ENCODE measurements at places on chromosomes 6 and 20. TPM values are rescaled to one million over a fixed set of nuclear protein-coding genes. Genes with fewer than 3 reads are reported as not detected.

DNA sequence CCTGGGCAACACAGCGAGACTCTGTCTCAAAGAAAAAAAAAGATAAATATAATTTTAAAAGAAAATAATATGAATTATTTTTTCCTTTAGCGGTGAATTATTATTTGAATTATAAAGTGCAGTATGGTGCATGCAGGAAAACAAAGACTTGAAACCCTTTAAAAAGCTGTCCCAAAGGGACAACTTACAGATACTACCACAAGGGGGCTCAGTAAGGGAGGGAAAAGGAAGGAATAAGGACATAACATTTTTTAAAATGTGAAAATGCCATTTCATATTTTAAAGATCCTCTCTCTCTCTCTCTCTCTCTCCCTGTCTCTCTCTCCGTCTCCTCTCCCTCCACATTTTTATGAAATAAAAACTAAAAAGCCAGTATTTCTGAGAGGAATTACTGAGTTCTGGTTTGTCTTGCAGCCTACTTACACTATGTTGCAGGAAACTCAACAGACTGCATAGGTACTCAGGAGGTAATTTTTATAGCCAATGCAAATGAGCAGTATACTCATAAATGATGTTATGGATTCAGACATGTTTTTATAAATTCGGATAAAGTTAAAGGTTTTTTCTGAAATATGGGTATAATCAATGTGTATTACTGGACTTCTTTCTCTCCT lies 455.0 kb upstream of the GJE1 start:
- no peak for DNase-seq

DNA sequence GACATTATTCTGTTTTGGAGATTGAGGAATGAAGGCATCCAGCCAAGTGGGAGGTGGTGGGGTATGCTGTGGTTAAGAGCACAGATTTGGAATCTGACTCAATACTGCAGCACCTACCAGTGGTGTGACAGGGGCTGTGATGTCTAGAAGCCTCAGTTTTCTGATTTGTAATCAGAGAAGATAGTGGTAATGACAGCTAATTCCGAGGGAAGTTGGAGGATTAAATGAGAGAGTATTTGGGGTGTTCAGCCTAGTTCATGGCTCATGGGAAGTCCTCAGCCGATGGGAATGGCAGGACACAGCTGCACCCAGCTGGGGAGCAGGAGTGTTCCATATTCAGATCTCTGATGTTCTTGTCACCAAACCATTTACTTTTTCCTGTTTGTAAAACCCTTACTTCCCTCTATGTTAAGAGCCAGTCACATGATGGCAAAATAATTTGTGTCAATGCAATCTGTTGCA lies 9.3 kb downstream of the SLC9A8 start:
- DNase-seq: no peak

- no peak for DNase-seq
Observed at GRCh38 chr6:154602296-154602695, 91.8 kb upstream of the CNKSR3 start.

GRCh38 chr6:136161950-136162349 lies 88.2 kb downstream of the MTFR2 start:
- DNase-seq: no peak

DNA sequence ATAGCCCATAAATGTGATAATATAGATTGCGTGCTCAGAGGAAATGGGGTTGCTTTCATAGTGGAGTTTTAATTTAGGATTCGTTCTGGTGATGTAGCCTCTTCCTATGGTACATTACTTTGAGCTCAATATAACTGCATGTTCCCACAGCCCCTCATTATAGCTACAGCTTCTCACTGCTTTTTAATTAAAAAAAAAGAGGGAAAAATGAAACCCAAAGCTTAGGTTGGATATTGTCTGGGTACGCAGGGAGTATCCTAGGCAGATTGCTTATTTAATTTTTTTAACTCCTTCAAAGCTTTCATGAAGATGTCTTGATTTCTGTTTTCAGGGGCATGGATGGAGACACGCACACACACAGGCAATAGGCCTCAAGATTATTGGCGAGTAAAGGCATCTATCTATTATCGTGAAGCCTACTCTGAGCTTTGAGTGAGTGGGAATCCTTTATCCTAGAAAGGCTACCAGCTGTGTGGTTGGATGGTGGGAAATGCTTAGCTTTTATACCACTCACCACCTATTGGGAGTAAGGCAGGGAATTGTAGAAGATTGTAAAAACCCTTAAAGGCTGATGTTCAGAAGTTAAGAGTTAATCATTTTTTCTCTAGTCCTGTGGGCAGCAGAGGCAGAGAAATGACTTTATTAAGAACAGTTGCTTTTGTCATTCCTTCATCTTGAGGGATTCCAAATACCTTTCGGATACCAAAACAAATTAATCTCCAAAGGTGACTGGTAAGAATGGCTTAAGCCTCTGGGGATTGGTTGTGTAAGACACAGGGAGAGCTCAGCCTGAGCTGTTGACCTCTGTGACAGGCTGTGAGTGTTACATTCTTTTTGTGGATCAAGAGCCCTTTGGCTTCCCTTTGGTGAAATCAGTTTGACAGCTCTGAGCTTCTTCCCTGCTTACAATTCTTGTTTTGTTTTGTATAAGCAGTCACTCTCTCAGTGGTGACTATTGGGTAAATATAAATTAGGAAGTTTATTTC lies 33.4 kb downstream of the CTNNBL1 start:
- DNase-seq: no peak

- no peak for DNase-seq
Observed at GRCh38 chr6:107542192-107542668, 52.3 kb downstream of the SOBP start.

FAM162B gene
- 8.9 TPM for total RNA-seq

MED20 gene
- 14.6 TPM for total RNA-seq

DNA sequence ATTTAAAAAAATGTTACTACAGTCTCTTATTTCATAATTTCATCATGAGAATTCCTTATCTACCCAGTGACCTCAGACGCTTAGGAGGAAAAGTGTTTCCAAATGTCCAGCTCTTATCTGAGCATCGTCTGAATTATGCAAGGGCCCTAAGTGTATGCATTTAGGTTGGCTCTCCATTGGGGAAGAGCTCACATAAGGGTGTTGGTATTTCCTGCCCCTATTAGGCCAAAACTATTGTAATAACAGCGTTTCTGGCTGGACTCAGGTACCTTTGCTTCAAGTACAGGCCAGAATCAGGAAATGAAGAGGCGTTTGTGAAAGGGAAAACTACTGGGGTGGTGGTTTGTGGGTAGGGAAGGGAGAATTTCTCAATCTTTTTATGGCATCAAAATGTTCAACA lies 40.4 kb upstream of the SGK1 start:
- DNase-seq: no peak

MUC22 gene
- total RNA-seq: not detected

VGLL2 gene
- not detected for total RNA-seq

DNA sequence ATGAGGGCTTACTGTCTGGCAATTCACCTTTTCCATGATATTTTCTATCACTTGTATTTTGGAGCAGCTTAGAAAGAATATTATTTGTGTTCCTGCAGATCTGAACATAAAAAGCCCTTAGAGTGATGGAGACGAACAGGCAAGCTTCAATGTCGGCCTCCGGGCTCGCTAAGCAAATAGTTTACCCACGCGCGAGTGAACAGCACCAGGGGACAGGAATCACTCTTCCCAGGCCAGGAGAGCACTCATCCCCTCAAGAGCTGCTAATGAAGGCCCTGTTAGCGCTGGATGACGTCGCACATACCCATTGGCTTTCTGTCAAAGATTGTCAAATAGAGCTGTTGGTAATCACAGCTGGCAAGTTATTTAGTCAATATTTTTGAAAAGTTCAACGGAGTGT lies 395.7 kb downstream of the ZFAND3 start:
- DNase-seq: no peak

DNA sequence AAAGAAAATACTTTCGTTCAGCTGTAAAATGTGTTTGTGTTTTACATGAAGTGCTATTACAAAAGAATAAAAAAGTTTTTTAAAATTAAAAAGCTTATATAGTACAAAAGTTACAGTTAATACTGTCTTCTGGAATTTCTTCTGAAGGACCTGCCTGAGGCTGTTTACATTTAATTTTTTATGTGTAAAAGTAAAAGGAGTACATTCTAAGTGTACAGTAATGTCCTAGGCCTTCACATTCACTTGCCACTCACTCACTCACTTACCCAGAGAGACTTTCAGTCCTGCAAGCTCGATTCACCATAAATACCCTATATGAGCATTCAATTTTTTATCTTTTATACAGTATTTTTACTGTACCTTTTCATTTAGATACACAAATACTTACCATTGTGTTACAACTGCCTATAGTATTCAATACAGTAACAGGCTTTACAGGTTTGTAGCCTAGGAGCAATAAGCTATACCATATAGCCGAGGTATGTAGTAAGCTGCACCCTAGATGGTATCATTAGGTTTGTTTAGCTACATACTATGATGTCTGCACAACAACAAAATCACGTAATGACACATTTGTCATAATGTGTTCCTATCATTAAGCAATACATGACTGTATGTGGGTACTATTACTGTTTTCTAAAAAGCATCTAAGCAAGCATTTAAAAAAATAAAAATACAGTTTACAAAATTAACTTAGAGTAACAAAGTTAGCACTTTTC lies 33.0 kb downstream of the RNF146 start:
- DNase-seq: no peak

CYP24A1 gene
- total RNA-seq: not detected

GRCh38 chr6:27241443-27241842 lies 6.1 kb upstream of the PRSS16 start:
- no peak for DNase-seq

- DNase-seq: no peak
Observed at GRCh38 chr20:43681991-43682410, 15.1 kb downstream of the MYBL2 start.

OR2B3 gene
- not detected for total RNA-seq

DNA sequence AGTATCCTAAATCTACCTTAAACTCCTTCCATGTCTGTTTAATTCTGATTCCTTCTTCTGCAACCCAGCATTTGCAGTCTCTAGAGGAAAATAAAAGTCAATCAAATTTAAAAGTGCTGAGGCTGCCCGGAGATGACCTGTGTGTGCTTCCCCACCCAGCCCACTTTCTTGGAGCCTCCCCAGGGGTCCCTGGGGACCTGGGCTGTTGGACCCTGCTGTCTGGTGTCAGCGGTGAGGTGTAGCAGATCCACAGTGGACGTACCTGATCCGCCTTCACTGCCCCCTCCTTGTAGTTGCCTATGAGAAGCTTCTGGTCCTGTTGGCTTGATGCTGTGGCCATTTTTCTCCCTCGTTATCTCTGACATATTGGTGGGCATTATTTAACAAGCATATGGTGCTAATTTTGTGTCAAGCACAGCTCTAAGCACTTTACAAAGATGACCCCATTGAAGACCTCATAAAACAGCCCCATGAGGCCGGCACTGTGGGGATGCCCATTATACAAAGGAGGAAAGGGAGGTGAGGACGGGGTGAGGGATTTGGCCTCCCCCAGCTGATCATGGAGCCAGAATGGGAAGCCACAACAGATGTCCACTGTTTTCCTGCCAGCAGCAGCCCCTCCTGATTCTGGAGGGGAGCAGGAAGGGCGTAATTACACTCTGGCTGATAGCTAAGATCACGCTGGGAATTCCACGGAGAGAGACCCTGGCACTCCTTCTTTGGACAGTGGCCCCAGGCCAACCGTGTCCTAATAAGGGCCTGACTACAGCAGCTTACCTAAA lies 628.2 kb downstream of the CDH26 start:
- peak; percentile 67 for DNase-seq

GRCh38 chr6:8707369-8707768 lies 272.0 kb upstream of the SLC35B3 start:
- no peak for DNase-seq

DNA sequence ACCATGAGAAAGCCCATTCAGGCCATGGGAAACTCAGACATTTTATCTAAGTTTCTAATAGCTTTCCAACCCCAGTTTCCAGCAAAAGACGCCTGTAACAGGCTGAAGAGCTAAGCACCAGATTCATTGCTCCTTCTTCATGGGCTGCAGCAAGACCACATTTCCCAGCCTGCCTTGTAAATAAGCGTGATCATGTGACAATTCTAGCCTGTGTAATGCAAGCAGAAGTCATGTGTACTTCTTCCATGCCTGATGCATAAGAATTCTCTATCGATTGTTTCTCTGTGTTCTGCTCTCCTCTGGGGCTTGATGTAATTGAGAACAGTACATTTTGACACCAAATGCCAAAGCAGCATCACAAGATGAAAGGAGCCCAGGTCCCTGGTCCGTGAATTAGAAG lies 6.8 kb downstream of the PCSK2 start:
- no peak for DNase-seq

CCM2L gene
- 11.7 TPM for total RNA-seq

DNA sequence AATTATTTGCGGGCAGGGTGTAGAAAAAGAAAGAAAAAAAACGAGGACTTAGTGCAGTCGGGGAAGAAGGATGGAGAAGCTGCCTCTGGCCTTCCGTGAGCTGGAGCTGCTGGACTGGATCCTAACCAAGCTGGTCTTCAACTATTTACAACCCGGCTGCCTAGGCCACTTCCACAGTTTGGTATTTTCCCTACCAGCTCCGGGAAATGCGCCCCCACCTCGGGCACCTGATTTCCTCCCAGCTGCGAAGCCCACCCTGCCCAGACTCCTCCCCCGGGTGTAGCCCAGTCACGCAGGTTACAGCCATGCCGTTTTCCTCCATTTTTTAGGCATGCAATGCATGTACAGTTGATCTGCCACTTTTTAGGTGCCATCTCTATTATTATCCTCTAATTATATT lies 21.2 kb downstream of the THEMIS start:
- peak; percentile 56 for DNase-seq

- no peak for DNase-seq
Observed at GRCh38 chr6:54474898-54475297, 166.7 kb downstream of the TINAG start.

GRCh38 chr20:688809-689212 lies 13.2 kb upstream of the SCRT2 start:
- DNase-seq: no peak

LAMP5 gene
- total RNA-seq: 1.6 TPM

CTSA gene
- total RNA-seq: 87.4 TPM

TFAP2A gene
- 1.6 TPM for total RNA-seq

POM121L2 gene
- total RNA-seq: not detected

MPC1 gene
- total RNA-seq: 49.2 TPM

LY86 gene
- 4.1 TPM for total RNA-seq

GRCh38 chr20:35514371-35514932 lies 15.0 kb downstream of the C20orf173 start:
- DNase-seq: no peak

THEMIS gene
- 1.3 TPM for total RNA-seq

RIMS4 gene
- 8.0 TPM for total RNA-seq

DNA sequence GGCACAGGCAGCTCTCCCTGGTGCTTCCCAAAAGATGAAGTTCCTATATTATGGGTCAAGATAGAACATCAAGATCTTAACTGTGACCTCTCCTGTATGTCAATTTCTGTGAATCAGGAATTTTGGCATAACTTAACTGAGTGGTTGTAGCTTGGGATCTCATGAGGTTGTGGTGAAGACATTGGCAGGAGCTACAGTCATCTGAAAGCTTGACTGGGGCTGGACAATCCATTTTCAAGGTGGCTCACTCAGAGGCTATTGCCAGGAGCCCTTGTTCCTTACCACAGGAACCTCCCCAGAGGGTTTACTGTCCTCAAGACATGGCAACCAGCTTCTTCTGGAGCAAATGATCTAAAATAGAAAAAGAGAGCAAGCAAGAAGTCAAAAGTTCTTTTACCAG lies 252.2 kb downstream of the ADGB start:
- DNase-seq: no peak
